ENCODE measurements at places on chromosomes 7 and 10.

DNA sequence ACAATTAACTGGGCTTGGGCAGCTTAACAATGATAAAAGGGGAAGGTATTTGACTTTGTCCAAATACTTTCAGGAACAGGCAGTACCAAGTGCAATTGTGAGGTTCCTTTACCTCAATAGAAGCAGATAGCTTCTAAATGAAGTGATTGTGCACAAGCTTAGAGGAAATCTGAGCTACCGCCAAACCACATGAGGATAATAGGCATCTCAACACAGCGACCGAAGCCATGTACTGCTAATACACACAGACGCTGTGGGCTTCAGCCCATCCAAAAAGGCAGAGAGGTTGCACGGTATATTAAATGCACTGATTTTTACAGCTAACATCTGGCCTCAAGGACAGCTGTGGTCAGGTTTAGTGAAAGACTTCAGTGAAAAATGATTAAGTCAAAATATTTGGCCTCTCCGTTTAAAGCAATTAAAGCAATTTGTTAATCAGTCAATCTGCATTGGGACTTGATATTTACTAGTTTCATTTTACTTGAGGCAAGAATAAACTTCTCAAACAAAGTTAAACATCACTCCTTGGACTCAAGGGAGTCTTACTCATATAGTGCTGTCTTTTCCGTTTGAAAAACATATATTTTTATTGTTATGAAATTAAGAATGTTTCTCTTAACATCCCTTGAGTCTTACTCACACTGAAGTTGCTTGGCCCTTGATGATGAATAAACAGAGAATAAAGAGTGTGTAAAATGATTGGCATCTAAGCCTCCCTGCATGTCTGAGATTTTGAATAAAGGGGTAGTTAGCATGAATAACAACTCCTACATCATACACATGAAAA, 306.3 kb downstream of the C7orf25 start:
- DNase-seq = no peak

DNA sequence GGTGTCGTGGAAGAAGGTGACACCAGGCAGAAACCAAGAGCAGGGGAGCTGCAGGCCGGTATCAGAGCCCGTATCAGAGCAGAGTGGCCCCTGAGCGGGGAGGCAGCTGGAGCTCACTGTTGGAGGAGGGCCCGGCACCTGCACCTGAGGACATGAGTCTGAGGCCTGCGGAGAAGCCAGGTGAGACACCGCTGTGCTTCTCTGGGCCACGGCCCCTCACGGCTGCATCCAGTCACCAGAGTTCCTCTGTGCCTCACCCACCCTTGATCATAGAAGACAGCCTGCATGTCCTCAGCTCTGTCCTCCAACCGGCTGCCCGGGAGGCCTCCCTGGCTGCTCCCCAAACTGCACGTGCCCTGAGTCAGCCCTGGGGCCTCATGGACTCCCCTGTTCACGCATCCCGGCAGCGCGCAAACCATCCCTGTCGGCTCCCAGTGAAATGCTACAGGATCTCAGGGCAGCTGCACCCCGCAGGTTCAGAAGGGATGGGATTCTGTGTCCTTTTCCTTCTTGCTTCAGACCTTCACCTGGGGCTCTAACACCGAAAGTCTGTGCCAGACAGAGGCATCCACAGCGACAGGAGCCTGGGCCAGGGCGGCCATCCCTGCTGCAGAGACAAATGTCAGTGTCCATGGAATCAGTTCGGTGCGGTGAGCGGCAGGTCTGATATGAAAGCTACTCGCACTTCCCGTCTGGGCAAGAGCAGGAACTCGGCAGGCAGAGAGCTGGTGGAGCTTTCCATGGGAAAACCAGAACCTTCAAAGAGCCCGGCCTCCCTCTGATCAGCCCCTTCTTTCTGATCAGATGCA, 111.9 kb upstream of the FAM20C start:
- DNase-seq = no peak

GRCh38 chr10:132359305-132360040, 27.5 kb downstream of the LRRC27 start:
- no peak for DNase-seq

GRCh38 chr10:20765066-20765465, 132.0 kb downstream of the NEBL start:
- no peak for DNase-seq

- DNase-seq = peak; percentile 45
These were observed 5.9 kb downstream of the KCP start for GRCh38 chr7:128904381-128905197.

GRCh38 chr7:15692501-15693020, 6.1 kb upstream of the MEOX2 start:
- DNase-seq = no peak

- DNase-seq = no peak
These were observed 27.6 kb upstream of the LAMB1 start for GRCh38 chr7:108030516-108030915.

Measured in GM06990 (cell line).